Trophoblast cell (in vitro differentiated cells and primary cell): ENCODE measurements at places on chromosomes 3 and 15.

- DNase-seq: peak; percentile 45
Measured at GRCh38 chr15:101121511-101122090, 130.2 kb downstream of the CHSY1 start.

- DNase-seq: peak; percentile 72
Measured at GRCh38 chr3:36812240-36812639, 47.9 kb upstream of the DCLK3 start.

GRCh38 chr3:37862903-37863815 lies 1.5 kb downstream of the CTDSPL start:
- no peak for DNase-seq

- peak; percentile 12 for DNase-seq
Measured at GRCh38 chr3:138463724-138464490, 29.5 kb downstream of the ESYT3 start.

GRCh38 chr3:178244733-178245709 lies 291.2 kb upstream of the KCNMB2 start:
- no peak for DNase-seq

- DNase-seq: no peak
Measured at GRCh38 chr3:26963361-26963743, 340.8 kb downstream of the LRRC3B start.

- DNase-seq: peak; percentile 74
Measured at GRCh38 chr3:190581041-190581541, 67.2 kb downstream of the IL1RAP start.

GRCh38 chr15:52329150-52329549 lies 33.5 kb upstream of the MYO5C start:
- no peak for DNase-seq

DNA sequence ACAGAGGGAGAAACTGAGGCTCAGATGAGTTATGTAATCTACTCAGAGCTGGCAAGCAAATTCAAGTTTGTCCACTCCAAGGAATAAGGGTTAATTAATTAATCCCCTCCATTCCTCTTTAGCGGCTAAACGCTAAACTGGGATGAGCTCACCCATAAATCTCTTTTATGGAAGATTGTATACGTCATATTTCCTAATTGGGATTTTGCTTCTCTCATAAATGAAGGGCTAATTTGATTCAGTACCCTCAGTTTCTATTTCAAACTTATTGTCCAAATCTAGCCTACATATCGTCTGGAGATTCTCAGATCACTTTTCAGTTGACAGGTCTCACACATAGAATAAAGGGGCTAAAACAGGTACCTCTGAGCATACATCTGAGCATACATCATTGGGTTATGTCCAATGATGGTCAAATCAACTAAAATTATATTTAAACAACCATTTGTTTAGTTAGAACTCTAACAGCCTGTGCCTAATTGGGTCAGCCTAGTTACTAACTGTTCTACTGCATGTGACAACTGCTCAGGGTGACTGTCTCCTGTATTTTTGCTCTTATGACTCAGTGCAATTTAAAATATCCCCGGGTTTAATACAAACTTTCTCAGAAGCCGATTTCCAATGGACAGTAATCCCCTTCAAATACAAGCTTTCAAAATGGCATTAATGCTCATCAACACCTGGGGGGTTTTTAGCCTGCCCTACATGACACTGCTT lies 57.6 kb upstream of the PLXND1 start:
- peak; percentile 54 for DNase-seq

DNA sequence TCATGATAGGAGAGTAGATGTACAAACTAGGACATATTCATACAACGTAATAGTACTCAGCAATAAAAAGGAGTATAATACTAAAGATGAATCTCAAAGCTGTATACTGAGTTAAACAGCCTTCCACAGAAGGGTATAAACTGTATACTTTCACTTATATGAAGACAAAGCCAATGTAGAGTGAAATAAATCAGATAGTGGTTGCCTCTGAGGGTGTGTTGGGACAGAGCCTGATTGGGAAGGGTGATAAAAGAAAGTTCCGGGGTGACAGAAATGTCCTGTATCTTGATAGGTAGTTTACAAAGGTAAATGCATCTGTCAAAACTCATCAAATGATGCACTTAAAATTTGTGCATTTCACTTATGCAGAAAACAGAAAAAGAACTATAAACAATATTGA lies 122.5 kb downstream of the ADAM10 start:
- DNase-seq: no peak

DNA sequence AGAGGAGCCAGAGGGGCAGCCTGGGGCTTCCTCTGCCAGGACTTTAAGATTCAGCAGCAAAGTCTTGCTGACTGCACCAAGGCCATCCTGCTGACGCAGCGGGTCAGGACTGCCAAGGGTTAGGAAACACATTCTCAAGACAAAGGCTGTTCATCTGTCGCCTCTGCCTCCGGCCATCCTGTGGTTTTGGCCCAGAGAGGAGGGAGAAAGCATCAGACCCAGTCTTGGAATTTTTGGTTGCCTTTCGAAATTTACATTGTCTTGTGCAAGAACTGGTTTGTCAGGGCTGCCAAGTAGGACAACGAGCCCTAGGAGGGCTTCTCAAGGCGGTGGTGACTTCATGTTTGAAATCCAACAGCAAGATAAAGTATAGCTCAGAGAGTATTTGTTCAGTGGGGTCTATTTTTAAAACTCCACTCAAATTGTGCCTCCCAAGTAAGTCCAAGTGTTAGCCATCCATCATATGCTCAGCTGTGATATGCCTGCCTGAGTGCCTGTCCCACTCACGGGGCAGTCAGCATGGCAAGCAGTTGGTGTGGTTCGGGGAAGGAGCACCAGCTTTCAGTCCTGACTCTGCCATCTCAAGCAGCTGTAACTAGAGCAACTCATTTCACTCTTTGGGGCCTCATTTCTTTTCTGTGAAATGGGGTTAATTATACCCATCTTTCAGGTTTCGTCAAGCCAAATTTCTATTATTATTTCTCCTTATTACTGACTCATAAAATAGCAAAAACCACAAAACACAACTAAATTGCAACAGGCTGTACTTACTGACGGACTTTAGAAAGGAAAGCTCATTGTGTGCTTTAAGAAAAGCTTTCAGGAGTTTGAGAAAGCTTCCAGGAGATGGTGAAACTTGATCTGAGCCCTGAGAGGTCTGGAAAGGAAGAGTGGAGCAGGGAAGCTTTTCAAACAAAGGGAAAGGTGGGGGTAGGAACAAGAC lies 42.4 kb upstream of the RHO start:
- peak; percentile 100 for DNase-seq
